Stimulated activated CD4-positive, alpha-beta T cell treated with anti-CD3 and anti-CD28 coated beads, Interleukin-4, amount 100 ng/mL, for 4 hours (primary cell): ENCODE measurements at places on chromosomes 13 and 19.
A peak's percentile ranks its signal among the peaks of the same experiment; 100 is the strongest.

GRCh38 chr13:23567906-23568460, 2.2 kb upstream of the TNFRSF19 start:
- no peak for DNase-seq

DNA sequence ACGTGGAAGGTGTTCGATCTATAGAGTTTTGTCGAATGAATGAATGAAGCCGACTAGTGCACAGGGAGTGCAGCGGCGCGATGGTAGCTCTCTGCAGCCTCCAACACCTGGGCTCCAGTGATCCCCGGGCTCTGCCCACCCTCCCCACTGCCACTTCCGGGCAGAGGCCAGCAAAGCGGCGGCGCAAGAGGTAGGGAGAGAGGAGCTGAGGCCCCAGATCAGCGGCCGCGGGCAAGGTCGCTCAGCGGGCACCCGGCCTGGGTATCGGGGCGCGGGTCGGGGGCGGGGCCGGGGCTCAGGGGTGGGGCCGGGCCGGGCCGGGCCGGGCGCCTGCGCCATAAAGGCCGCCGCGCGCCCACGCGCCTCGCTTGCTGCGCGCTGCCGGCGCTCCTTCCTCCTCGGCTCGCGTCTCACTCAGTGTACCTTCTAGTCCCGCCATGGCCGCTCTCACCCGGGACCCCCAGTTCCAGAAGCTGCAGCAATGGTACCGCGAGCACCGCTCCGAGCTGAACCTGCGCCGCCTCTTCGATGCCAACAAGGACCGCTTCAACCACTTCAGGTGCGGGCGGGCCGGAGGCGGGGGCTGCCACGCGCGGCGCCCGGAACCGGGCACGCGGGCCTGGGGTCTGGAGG, at the start of gene GPI:
Gene GPI, plus strand, starts transcription at position 367 of the 633 bp plus-strand sequence. Its CDS starts 71 bp downstream, at position 438.
- DNase-seq = peak; percentile 66

DNA sequence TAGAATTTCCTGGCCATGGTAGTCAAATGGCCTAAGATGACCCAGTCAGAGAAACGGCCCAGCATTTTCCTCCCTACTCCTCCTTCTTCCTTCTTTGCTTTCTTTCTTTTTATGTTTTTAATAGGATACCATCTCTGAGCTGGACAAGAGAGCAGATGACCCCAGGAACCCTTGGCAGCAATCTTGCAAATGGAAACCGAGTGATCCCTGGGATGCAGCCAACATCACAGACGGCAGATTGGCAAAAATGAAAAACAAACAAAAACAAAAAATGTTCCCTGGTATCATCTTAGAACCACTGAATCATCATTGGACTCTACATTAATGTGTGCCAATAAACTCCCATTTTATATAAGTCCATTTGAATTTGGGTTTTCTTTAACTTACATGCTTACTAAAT, 424.4 kb downstream of the FGF14 start:
- DNase-seq = no peak

DNA sequence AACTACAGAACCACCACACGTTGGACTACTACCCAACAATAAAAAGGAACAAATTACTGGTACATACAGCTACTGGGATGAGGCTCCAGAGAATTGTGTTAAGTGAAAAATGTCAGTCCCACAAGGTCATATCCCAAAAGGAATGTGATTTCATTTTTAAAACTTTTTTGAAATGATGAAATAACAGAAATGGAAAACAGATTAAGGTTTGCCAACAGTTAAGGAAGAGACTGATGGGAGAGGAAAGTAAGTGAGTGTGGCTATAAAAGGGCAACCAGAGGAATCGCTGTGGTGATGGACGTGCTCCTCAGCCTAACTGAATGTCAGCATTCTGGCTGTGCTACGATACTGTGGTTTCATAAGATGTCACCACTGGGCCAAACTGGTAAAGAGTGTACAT, 512.8 kb downstream of the UQCRFS1 start:
- no peak for DNase-seq

GRCh38 chr19:43372462-43372861, 19.0 kb downstream of the CD177 start:
- DNase-seq = no peak

DNA sequence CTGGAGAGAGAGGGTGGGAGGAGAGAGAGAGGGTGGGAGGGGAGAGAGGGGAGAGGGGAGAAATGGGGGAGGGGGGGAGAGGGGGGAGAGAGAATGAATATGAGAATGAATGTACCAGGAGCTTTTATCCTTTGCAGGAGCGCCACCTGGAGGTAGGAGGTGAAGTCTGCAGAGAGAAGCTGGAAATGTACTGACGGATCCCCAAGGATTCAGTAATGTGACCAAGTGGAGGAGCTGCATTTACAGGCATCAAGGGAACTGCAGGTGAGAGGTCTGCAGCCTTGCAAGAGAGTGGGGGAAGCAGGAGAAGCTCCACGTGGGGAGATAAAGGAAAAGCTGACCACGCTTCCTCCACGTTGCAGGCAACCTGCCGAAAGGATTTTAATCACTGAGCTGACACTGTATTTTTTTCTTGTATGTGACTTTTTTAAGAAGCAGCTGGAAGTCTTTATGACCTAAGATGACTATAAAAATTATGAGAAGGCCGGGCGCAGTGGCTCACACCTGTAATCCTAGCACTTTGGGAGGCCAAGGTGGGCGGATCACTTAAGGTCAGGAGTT, 33.7 kb downstream of the VSTM1 start:
- DNase-seq = peak; percentile 43

DNA sequence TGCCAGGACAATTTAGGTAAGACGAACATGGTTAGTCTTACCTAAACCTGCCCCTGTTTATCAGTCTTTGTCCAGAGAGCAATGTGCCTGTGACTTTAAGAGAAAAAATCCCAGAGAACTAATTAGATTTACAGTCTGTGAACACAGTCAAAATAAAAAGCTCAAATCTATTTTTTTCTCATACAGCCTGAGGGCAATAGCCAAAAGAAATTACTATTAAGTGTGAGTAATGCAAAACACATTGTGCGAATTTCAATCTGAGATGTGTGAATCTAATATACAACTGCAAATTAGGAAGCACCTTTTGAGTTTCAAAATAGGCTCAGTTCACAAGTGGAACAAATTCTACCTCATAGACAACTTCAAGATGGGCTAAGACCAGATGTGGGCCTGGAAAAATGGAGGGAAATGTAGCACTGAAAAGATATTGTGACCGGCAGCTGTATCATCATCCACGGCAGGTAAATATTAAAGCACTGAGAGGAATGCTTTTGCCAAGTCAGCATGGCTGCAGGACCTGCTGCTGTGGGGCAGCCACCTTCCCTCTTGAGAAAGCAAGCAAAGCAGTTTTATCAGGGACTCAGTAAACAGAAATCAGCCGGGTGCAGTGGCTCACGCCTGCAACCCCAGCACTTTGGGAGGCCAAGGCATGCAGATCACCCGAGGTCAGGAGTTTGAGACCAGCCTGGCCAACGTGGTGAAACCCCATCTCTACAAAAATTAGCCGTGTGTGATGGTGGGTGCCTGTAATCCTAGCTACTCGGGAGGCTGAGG, 114.8 kb downstream of the KATNAL1 start:
- no peak for DNase-seq

DNA sequence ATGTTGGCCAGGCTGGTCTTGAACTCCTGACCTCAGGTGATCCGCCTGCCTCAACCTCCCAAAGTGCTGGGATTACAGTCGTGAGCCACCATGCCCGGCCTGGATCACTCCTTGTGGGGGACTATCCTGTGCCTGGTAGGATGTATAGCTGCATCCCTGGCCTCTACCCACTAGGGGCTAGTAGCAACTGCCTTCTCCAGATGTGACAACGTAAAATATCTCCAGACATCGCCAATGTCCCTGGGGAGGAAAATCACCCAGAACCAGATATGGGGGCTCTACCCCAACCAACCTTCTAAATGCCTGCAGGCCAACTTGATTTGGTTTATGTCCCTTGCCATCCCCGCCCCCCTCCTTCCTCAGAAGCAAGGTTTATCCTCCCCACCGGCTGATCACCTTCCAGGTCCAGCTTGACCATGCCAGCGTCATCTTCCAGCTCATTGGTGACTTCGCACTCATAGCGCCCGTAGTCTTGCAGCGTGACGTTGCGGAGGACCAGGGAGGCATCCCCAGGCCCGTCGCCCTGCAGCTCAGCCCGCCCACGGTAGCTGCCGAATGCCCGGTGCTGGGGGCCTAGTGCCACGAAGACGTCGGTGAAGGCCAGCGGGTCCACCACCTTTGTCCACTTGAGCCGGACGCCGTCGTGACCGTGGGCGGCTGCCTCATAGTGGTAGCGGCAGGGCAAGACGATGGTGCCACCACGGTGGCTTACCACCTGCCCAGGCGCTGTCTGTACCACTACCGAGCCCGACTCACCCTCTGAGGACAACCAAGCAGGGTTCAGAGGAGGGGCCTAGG, 12.5 kb downstream of the TM6SF2 start:
- DNase-seq = no peak

DNA sequence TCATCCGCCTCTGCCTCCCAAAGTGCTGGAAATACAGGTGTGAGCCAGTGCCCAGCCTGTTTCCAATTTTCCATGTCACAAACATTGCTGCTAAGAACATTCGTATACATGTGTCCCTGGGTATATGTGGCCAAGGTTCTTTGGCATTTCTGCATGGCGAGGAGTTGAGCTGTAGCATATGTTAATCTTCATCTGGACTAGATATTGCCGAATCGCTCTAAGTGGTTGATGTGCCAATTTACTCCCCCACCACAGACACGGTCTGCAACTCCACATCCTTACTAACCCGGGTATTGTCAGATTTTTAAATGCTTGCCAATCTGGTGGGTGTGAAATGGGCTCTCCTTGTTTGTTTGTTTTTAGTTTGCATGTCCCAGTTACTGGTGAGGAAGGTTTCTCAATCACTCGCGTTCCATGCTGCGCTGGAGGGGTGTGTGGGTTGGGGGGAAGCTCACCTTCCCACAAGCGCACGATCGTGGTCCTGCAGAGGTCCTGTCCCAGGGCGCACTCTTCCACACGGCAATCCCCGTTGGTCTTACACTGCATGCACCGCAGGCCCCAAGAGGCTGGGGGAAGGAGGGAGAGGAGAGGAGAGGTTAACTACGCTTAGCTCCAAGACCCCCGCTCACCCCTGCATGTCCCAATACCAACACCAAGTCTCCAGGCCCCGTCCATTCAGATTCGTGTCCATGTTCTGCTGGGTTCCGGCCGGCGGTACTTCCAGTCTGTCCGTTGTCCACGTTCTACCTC, 2.7 kb downstream of the PLAUR start:
- DNase-seq = no peak
